ENCODE measurements at places on chromosomes 7 and 10.

DNA sequence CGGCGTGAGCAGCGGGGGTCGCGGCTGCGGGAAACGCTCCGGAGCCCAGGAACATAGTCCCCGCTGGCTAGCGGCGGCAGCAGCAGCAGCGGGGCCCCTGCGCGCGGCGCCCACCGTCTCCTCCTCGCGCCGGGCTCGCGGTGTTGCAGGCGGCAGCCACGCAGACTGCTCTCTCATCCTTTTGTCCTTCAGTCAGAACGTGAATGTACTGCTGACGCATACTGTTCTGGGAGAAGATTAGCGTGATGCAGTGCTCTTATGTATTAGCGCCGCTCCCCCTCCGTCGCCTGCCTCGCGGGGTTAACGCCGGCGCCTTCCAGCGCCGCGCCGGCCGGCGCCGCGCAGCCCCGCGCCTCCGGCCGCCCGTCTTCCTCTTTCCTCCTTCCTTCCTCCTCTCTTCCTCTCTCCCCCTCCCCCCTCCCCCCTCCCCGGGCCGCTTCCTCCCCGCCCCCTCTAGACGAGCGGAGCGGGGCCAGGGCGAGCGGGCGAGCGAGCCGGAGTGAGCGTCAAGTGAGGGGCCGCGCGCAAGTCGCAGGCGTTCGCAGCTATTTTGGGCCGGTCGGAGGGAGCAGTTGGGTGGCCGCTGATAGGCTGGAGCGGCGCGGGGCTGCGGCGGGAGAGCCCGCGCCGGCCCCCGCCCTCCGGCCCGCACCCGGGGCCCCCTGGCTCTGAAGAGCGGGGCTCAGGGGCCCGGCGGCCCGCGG is 816 bp upstream of the LRRC4 start:
- peak; percentile 17 for DNase-seq

GRCh38 chr10:52032681-52033629 is 281.1 kb upstream of the DKK1 start:
- DNase-seq, result no peak

- no peak for DNase-seq
Observed at GRCh38 chr10:128645486-128645885, 519.3 kb upstream of the MKI67 start.

- DNase-seq, result no peak
Observed at GRCh38 chr10:128781637-128782036, 655.4 kb upstream of the MKI67 start.

DNA sequence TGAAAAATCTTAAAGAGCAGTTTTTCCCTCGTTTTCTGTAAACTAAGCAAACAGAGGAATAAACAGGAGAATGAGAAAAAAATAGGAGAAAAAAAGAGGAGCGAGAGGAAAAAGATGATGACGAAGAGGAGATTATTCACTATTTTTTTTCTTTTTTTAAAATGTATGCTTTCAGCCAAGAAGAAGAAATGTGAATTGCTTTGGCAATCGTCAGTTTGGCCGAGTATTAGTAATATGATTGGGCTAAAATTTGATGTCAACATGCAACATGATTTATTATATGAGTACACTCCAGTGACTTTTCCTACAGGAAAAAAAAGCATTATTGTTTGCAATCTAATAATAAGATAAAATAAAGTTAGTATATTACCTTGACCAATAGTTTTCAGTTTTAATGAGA is 26.3 kb downstream of the VWDE start:
- DNase-seq, result no peak

GRCh38 chr7:77544518-77544917 is 7.4 kb downstream of the PTPN12 start:
- no peak for DNase-seq

DNA sequence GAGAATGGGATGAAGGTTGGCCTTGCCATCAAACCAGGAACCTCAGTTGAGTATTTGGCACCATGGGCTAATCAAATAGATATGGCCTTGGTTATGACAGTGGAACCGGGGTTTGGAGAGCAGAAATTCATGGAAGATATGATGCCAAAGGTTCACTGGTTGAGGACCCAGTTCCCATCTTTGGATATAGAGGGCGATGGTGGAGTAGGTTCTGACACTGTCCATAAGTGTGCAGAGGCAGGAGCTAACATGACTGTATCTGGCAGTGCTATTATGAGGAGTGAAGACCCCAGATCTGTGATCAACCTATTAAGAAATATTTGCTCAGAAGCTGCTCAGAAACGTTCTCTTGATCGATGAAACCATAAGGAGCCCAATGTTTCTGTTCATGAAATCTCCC is 637 bp downstream of the RPEL1 start:
- no peak for DNase-seq

- no peak for DNase-seq
Observed at GRCh38 chr10:129046065-129046681, 420.9 kb upstream of the MGMT start.

- no peak for DNase-seq
Observed at GRCh38 chr7:139034336-139034735, 1.5 kb downstream of the ZC3HAV1L start.

GRCh38 chr7:126948664-126949063 is 304.1 kb downstream of the GRM8 start:
- no peak for DNase-seq

DNA sequence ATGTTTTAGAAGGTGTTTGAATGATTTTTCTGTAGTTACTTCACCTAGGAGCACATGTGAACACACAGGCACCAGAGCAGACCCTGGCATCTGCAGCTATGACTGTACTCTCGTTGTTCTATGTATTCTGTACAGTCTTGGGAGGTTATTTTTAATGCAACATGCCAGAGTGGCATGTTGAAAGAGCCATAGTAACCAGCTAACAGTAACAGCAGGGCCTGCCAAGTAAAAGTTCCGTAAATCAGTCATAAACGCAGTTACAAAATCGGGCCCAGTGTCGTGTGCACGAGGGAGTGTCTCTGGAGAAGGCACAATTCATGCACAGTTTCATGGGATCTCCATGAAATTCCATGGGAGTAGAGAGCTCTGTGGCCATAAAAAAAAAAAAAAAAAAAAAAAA is 108.3 kb upstream of the CDK6 start:
- no peak for DNase-seq

- DNase-seq, result no peak
Observed at GRCh38 chr10:112160834-112161233, 22.7 kb downstream of the GPAM start.

DNA sequence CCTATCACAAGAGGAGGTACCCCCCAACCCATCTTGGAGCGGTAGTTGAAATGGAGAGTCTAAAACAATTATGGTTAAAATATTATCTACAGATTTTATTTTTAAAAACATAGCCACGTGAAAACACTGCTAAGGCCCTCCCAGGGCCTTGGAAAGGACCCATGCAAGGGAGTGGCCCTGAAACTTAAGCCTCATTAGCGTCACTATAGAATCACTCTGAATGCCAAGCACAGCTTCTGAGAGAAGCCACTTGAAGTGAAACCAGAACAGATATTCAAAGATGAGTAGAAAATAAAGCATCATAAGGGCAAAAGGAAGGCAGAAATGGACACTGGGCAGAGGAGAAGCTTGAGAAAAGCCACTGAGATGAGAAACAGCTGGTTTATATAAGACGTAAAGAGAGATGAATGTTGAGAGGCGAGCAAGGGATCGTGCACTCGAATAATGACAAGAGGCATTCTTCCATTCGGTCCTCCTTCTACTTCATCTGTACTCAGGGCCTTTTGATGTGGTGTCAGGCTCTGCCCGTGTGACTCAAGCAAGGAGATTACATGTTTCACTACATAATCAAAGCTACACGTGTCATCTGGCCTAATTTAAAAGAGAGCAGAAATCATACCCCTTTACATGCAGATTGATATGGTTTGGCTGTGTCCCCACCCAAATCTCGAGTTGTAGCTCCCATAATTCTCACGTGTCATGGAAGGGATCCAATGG is 33.4 kb upstream of the SLC39A12 start:
- DNase-seq, result no peak
